Right lobe of liver (tissue), 6 donors: ENCODE measurements at places on chromosomes 12 and 14. TPM values are rescaled to one million over a fixed set of nuclear protein-coding genes. Genes with fewer than 3 reads are reported as not detected.

GRCh38 chr14:20998139-20998538 lies 954 bp upstream of the SLC39A2 start:
- no peak for DNase-seq

DNA sequence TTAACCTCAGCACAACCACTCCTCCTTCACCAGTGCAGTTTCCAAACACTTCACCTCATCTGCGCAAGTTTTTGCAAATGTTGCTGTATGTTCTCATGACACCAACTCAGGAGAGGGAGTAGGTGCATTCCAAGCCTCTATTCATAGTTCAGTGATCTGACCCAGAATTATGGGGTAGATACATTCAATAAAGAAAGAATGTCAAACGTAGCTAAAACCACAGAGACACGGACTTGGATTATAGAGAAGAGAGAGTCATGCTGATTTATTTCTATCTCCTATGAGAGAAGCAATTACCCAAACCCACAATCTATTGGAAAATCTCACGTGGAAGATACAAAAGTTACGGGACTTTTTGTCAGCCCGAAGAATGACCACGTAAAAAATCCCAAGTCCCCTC lies 1006.0 kb upstream of the TMEM132C start:
- DNase-seq: no peak

DNA sequence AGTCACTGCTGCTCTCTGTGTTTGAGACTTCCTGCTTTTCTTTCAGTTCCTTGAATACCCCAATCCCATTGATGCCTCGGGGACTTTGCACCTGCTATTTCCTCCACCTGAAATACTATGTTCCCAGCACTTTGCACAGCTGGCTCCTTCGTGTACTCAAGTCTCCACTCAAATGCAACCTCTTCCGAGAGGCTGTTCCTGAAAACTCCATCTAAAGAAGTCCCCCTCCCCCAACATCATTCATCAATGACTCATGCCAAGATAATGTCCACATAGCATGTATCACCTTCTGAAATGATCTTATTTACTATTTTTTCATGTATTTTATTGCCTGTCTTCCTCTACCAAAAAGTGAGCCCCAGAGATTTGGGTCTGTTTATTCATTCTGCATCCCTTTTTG lies 48.6 kb downstream of the HSPB8 start:
- no peak for DNase-seq

CHGA gene
- not detected for total RNA-seq

TAS2R8 gene
- total RNA-seq: not detected
